ENCODE measurements at places on chromosomes 11 and 22.

- DNase-seq: no peak
These were observed 29.6 kb upstream of the SNX19 start for GRCh38 chr11:130945896-130946295.

DNA sequence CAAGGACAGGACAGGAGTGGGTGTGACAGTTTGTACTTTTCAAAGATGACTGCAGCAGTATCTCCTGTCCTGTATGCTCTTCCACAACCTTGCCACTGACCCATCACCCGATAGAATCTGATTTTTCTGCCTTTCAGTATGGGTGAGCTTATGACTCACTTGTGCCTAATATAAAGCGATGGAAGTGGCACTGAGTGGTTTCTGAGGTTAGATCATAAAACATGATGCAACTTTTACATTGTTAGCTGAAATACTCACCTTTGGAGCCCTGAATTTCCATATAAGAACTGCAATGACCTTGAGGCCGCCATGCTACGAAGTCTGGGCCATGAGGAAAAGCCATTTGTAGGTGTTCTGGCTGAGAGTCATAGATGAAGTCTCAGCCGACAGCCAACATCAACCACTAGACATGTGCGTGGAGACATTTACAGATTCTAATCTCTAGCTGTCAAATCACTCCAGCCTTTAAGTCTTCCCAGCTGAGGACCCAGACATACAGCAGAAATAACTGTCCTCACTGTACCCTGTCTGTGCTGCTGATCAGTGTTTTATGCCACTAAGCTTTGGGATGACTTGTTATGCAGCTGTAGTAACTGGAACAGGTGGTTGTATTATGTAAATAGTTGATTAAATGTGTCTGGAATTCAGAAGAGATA lies 105.9 kb upstream of the ARHGAP20 start:
- DNase-seq: no peak

- no peak for DNase-seq
These were observed 49.3 kb downstream of the ME3 start for GRCh38 chr11:86623041-86623621.

DNA sequence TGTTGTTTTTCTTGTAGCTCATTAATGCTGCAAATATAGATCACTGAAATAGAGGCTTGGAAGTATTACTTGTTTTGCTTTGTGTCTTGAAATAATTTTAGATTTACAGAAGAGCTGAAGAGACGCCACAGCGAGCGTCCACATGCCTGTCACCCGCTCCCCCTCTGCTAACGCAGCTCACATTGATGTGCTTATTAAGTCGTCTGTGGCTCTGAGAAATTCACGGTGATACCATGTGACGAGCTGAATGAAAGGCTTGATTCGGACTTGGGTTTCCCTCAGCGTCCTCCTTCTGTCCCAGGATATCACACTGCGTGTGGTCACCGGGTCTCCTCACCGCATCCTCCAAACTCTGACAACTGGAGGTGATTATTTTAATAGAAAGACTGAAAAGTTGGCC lies 365.4 kb downstream of the BRD1 start:
- DNase-seq: no peak
